ENCODE measurements at places on chromosomes 3 and 15. TPM values are rescaled to one million over a fixed set of nuclear protein-coding genes. Genes with fewer than 3 reads are reported as not detected.

Gene TGM4
- 0.05 TPM for total RNA-seq

DNA sequence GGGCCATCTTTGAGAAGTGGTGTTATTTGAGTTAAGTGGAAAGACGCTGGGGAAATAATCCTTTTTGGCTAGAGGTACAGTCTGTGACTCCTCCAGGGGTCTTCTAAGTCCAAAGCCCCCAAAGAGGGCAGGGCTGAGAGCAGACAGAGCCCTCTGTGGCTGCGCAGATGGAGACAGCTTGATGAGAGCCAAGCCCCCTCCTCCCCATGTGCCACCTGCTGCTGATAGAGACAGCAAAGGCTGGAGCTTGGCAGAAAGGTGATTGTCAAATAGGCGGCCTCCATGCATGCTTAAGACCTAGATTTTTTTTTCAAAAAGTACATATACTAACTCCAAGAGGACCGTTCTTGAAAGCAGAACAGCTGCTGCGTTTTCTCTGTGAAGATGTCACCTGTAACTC lies 72.4 kb downstream of the CRYGS start:
- DNase-seq = no peak
- no peaks in the 10 kb centered on the region for H3K27me3 ChIP-seq
- no peak overlapping the region for H3K4me3 ChIP-seq
- H3K36me3 ChIP-seq = no peaks in the 10 kb centered on the region
- no peaks in the 10 kb centered on the region for H3K4me1 ChIP-seq

DNA sequence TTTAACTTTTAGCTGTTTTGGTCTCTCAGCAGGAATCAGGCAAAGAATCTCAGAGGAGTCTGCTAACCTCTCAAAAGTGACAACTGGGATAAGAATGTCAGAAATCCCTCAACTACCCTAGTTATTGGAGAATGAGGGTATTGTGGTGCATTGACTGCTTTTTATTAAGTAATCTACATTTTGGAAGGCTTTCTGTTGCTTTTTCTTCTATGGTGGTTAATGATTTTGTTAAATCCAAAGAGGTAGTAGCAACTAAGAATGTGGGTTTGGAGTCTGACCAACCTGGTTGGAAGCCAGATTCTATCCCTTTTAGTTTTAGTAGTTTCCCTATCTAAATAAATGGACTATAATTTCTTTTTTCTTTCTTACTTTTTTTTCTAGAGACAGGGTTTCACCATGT lies 94.7 kb upstream of the RNF7 start:
- no peak for DNase-seq
- H3K4me1 ChIP-seq = no peaks in the 10 kb centered on the region
- H3K4me3 ChIP-seq = no peak overlapping the region
- H3K36me3 ChIP-seq = no peaks in the 10 kb centered on the region
- H3K27ac ChIP-seq = no peak overlapping the region
- no peaks in the 10 kb centered on the region for H3K27me3 ChIP-seq

GRCh38 chr3:37905987-37906674 lies 44.5 kb downstream of the CTDSPL start:
- peak overlapping the region; percentile 36 for H3K27ac ChIP-seq
- no peaks in the 10 kb centered on the region for H3K36me3 ChIP-seq
- no peak overlapping the region for H3K4me3 ChIP-seq
- DNase-seq = peak; percentile 42

- no peak for DNase-seq
- H3K4me1 ChIP-seq = no peaks in the 10 kb centered on the region
- H3K4me3 ChIP-seq = no peak overlapping the region
Observed at GRCh38 chr15:85910834-85911233, 116.1 kb upstream of the KLHL25 start.

- no peak for DNase-seq
- H3K27me3 ChIP-seq = no peaks in the 10 kb centered on the region
- H3K4me3 ChIP-seq = no peak overlapping the region
- H3K27ac ChIP-seq = no peak overlapping the region
- no peaks in the 10 kb centered on the region for H3K36me3 ChIP-seq
Observed at GRCh38 chr3:71264840-71265239, 318.7 kb downstream of the FOXP1 start.

DNA sequence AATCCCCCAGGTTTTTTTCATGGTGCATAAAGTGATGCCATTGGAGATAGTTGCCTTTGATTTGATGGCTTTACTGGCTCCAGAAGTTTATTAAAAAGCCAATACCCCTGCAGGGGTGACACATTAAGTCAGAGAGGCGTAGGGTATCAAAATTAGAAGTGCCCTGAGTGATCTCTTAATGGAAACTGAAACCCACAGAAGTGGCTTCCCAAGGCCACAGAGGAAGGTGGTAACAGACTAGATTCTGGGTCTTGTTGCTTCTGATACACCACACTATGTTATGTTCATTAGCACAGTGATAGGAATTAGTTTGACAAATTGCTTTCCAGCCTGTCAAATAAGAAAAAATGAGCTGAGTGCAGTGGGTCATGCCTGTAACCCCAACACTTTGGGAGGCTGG lies 112.3 kb downstream of the IQCH start:
- no peaks in the 10 kb centered on the region for H3K36me3 ChIP-seq
- no peaks in the 10 kb centered on the region for H3K27me3 ChIP-seq
- no peaks in the 10 kb centered on the region for H3K4me1 ChIP-seq
- no peak overlapping the region for H3K27ac ChIP-seq
- no peak for DNase-seq

Gene C15orf62
- total RNA-seq = not detected

- DNase-seq = peak; percentile 65
- H3K27me3 ChIP-seq = 0 out of 2 replicates have a peak, but pooled peaks cover 7% of the 10 kb centered on the region
- H3K27ac ChIP-seq = no peak within 1 kb of the TSS
- H3K4me3 ChIP-seq = peak within 1 kb of the TSS; percentile 46
- H3K36me3 ChIP-seq = no peaks in the 10 kb centered on the region
- H3K4me1 ChIP-seq = peaks cover 11% of the 10 kb centered on the region
Observed at GRCh38 chr15:83446904-83447709, at the start of gene SH3GL3. TSS of gene SH3GL3 (plus strand) at chr15:83447341. CDS start at chr15:83447534, 193 bp downstream.

GRCh38 chr15:65032801-65033537 lies 3.5 kb upstream of the MTFMT start:
- peaks cover 9% of the 10 kb centered on the region for H3K36me3 ChIP-seq
- peak overlapping the region; percentile 38 for H3K27ac ChIP-seq
- H3K4me1 ChIP-seq = peaks cover 25% of the 10 kb centered on the region

Gene GLDN
- not detected for total RNA-seq

- H3K27ac ChIP-seq = no peak overlapping the region
- DNase-seq = no peak
- no peak overlapping the region for H3K4me3 ChIP-seq
- H3K36me3 ChIP-seq = no peaks in the 10 kb centered on the region
- no peaks in the 10 kb centered on the region for H3K27me3 ChIP-seq
Observed at GRCh38 chr3:87298111-87298718, 21.8 kb upstream of the POU1F1 start.
